ENCODE measurements at places on chromosomes 7 and 10.

DNA sequence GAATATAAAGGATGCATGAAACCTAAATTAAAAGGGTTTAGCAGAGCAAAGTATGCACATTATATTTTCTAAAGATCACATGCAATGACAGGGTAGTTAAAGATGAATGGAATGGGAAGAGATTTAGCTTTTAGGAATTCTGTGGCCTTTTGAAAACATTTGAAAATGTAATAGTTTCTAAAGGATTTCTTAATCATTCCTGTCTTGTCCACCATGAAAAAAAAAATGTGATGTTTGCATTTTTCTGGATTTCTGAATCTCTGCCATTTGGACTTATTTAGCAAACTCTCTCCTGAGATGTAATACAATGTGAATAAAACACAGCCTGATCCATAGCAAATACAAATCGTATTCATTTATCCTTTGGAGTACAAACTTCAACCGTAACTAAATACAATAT is 126.6 kb upstream of the RAB11FIP2 start:
- DNase-seq = no peak

DNA sequence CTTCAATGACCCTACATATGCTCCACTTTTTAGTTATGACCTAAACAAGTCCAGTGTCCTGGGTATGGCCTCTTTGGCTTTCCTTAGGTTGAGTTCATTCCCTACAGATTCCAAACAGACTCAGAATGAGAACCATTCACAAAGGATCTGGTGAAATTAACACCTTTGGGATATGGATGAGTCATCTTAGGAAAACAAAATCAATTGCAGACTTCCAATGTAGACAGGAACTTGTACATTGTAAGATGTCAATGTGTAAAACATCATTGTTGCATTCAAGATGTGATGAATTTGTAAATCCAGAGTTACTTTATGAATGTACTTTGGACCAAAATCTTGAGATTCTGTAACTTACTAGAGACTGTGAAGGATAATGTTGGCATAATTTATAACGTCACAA is 43.4 kb upstream of the HECTD2 start:
- DNase-seq = no peak

DNA sequence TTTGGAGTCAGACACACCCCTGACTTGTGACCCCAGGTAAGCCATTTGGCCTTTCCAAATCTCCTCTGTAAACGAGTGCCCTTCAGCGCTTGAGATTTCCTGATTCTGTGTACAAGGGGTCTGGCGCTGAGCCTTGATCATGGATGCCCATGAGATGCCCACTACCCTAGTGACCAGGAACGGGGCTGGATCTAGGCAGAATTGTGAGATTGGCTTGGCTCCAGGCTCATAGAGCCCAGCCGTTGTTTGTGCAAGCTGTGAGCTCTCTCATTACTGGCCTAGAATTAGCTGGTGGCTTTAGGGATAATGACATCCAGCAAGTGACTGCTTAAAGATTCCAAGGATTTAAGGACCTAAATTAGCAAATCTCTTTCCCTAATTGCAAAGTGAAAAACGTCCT is 84.9 kb downstream of the CAMK1D start:
- DNase-seq = no peak

- no peak for DNase-seq
These were observed 13.1 kb upstream of the SLC26A3 start for GRCh38 chr7:107816011-107816566.

GRCh38 chr10:63209705-63210104 is 76.6 kb downstream of the NRBF2 start:
- no peak for DNase-seq

DNA sequence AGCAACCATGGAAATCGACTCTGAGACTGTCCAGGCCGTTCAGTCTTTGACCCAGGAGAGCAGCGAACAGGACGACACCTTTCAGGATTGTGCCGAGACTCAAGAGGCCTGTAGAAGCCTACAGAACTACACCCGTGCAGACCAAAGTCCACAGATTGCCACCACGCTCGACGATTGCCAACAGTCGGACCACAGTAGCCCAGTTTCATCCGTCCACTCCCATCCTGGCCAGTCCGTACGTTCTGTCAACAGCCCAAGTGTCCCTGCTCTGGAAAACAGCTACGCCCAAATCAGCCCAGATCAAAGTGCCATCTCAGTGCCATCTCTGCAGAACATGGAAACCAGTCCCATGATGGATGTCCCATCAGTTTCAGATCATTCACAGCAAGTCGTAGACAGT is 82.0 kb upstream of the SAMD8 start:
- DNase-seq = no peak

GRCh38 chr7:158732494-158733219 is 28.1 kb upstream of the NCAPG2 start:
- no peak for DNase-seq
